ENCODE measurements at places on chromosomes 16 and 17. TPM values are rescaled to one million over a fixed set of nuclear protein-coding genes. Genes with fewer than 3 reads are reported as not detected.

Gene ADORA2B
- total RNA-seq: 5.6 TPM

Gene KRTAP4-4
- total RNA-seq: not detected

Gene CACNG3
- total RNA-seq: not detected

Gene FUS
- total RNA-seq: 29.5 TPM

Gene ANKRD40CL
- not detected for total RNA-seq

Gene C16orf82
- not detected for total RNA-seq

Gene GFAP
- total RNA-seq: not detected

Gene SP6
- total RNA-seq: 0.49 TPM

Gene TMEM106A
- total RNA-seq: 4.0 TPM

Gene STX1B
- total RNA-seq: not detected

Gene MT4
- not detected for total RNA-seq

Gene TMEM235
- 0.16 TPM for total RNA-seq

Gene DUSP3
- total RNA-seq: 90.5 TPM

Gene RPL27
- total RNA-seq: 736 TPM

Gene AANAT
- total RNA-seq: not detected

Gene TXNL4B
- total RNA-seq: 9.2 TPM

Gene ZPBP2
- total RNA-seq: not detected

Gene SLC38A8
- not detected for total RNA-seq

Gene CCR7
- 0.16 TPM for total RNA-seq
